Activated CD4-positive, CD25-positive, alpha-beta regulatory T cell treated with anti-CD3 and anti-CD28 coated beads, Interleukin-2, amount 50 U/mL, for 16 hours (primary cell): ENCODE measurements at places on chromosomes 1 and 21.

- no peak for DNase-seq
Observed at GRCh38 chr1:5156416-5157120, 502.2 kb downstream of the AJAP1 start.

GRCh38 chr1:41791667-41792484 lies 126.8 kb downstream of the HIVEP3 start:
- DNase-seq: no peak

DNA sequence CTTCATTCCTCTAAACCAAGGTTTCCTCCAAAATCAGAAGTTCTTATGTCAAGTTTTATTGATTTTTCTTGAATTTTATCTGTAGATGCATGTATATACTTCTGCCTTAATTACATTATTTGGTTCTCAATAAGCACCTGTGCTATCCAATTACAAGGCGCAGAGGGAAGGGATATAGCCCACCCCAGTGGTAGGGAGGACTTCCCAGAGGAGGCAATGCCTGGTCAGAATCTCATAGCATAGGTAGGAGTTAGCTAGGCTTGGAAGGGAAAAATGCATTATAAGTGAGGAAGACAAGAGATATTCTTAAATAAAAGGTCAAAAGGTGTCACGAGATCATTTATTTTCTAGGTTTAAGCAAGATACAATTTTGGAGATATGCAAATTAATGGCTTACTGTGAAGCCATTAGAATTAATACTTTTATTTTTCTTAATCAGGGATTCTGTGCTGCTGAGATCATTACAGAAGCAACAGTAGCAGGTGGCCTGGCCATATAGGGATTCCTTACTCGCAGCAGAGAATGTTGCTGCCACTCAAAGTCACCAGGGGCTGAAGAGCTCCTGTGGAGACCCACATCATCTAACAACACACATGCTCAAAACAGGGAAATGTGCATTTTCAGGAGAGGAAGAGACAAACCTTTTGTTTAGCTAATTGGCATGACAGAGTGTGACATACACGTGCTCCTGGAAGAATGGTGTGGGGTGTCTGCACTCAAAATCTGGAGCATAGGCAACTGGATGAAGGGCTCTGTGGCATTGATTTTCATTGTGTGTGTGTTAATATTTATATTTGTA lies 178.3 kb downstream of the ATG4C start:
- no peak for DNase-seq

DNA sequence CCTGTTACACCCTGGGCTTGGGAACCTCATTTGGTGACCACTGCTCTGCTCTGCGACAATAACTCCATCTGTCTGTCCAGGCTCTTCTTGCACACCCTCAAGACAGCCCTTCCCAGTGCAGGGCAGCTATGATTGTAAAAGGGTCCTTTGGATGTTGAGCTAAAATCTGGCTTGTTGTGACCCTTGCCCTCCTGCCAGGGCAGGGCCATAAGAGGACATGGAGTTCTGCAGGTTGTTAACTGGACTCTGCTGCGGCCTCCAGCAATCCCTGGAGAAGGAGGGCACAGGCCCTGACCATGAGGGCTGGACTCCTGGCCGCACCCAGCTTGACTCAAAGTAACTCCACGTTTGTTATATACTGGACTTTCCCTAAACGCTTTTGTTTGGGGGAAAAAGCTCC lies 41.2 kb downstream of the DHCR24 start:
- DNase-seq: no peak

DNA sequence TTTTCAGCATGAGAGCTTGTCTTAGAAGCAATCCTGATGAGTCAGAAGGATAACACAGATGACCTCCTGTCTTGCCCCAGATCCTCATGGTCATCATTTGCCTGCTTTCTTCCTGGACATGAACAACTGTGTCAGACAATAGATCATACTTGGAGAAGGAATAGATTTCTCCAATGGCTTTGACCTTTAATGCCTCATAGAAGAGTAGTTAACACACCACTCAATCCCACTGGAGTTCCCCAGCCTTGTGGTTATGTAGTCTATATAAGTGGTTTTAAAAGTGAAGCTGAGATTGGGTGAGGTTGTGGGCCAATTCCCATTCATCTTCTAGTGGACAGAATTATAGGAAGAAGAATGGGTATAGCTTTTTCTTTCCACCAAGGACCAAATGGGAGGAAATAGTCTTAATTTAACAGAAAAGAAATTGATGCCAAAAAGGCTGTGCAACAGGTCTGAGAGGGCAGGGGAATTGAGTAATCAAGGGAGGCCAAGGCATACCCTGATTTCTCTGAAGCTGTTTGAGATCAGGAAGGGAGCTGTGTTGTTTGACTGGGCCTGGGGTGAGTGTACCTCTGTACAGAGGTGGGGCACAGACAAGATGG lies 14.4 kb downstream of the PRCC start:
- DNase-seq: no peak

DNA sequence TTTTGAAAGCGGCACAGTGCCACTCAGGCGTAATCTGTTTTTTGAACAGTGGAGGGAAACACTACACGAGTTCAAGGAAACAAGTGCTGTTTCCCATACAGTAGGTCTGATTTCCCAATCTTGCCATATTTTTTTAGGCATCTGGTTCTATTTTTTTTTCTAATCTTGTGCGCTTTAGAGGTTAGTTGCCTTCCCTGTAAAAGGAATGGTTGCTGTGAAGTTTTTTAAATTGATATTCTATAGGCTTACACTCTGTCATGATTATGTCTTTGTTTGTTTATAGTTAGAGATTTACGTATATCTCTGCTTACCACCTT lies 1.2 kb downstream of the NASP start:
- DNase-seq: no peak

- no peak for DNase-seq
Observed at GRCh38 chr1:166693673-166694297, 145.5 kb upstream of the POGK start.

DNA sequence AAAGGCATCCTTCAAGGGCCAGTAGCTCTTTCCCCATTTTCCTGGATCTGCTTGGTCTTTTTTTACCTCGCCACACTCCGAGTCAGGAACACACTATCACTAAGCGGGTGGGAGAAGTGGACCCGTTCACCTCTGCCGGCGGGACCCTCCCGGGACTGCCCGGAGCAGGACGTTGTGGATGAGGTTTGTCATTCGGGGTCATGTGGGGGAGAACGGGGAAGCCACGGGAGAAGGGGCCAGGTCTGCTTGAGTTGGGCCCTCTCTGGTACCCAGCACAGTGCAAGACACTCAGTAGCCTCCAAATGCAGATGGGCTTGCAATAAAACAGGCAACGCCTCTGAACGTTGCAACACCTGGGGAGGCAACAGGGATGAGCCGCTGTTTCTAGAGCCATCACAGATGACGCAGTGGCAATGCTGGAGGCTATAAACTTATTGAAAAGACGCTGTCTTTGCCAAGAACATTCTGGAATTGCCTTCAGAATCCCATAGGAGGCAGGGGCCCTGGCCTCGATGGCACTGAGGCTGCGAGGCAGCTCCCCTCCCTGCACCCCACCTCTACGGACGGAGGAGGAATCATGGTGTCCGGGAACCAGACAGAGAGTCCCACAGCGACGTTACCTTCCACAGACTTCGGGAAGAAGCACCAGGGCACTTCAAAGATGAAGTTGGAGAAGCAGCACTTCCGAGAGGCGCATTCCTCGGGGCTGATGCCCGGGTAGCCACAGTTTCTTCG lies 3.8 kb downstream of the TFF2 start:
- DNase-seq: no peak

- no peak for DNase-seq
Observed at GRCh38 chr1:9243066-9243739, 8.6 kb downstream of the H6PD start.

DNA sequence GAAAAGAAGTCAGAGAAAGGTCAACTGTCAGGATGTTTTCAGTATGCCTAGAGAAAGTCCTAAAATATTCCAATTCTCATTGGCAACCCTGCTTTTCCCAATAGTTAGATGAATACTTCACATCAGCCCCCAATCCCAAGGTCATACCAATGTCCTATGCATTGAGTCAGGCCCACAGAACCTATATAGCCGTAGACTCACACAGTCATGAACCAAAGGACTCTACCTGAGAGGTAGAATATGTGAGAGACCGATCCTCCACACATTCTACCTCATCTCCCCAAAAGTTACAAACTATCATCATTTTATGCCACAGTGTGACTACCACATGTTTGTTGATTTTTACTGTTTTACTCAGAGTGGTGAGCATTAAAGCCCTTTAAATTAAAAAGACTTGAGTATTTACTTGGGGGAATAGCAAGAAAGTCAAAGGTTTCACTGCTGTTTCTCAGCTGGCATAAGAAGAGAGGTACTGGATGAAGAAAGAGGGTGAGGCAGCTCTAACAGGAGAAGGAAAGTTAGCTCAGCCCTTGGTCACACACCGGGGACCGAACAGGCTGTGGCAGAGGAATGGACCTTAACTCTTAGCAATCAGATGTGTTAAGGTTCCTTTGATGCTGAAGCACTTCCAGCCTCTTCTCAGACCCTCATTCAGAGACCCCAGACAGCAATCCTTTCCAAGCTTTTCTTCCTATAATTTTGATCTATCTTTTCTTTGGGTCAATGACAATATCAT lies 937 bp downstream of the CD48 start:
- DNase-seq: no peak

DNA sequence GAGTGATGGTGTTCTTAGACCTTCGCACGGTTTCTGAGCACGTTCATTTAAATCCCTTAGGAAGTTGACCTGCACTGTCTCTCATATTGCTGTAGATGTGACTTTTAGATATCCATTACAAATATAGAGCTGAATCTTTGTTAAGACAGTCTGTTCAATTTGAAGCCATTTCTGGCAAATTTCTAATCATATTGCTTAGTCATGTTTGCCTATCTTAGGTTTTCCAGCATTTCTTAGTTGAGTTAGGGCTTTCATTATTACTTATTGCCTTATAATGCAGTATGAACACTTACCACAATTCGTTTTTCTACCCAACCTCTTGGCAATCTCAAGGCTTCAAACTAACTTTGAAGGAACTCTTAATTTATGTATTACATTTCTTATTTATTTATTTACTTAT lies 78.5 kb upstream of the PGD start:
- no peak for DNase-seq

DNA sequence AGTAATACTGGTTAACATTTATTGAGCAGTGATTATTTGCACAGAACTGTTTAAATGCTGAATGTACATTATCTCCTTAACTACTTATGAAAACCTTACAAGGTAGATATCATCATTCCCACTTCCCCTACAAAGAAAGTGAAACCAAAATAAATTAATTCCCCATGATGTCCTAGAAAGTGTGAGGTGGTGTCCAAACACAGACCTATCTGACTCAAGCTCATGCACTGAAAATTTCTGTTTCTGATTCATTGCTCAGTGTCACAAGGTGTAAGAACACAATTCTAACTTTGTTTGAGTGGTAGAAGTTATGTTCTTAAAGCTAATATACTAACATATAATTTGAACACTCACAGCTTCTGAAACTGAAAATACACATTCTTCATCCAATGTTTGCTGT lies 178.7 kb downstream of the MRPL39 start:
- no peak for DNase-seq

- no peak for DNase-seq
Observed at GRCh38 chr21:45259206-45259840, 28.4 kb downstream of the POFUT2 start.

DNA sequence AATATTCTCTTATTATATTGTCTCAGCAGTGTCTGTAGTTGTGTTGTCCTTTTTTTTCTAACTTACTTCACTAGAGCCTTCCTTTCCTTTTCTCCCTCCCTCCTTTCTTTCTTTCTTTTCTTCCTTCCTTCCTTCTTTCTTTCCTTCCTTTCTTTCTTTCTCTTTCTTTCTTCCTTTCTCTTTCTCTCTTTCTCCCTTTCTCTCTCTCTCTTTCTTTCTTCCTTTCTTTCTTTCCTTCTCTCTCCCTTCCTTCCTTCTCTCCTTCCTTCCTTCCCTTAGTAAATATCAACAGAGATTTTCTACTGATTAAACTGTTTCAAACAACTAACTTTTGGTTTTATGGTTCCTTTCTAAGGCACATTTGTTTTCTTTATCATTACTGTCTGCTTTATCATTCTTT lies 43.1 kb upstream of the PGBD5 start:
- no peak for DNase-seq

- no peak for DNase-seq
Observed at GRCh38 chr1:178300352-178300699, 196.4 kb downstream of the CLEC20A start.

DNA sequence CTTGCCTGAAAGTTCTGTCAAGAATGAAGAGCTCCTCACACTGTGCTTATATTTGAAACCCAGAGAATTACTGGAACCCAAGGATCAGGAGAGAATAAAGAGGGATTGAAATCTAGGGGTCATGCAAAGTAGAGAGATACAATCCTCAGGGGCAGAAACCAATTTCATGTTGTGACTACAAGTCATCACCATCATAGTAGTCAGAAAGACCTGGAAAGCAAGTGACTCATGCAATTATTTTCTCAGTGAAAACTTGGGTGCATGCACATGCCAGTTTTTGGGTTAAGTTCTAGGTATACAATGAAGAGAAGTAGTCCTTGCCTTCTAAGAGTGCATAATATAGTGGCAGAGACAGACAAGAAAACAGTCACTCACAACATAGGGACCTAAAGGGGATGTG lies 210.0 kb downstream of the ZC3H11B start:
- no peak for DNase-seq

GRCh38 chr1:197180252-197180878 lies 33.9 kb upstream of the ASPM start:
- DNase-seq: no peak

DNA sequence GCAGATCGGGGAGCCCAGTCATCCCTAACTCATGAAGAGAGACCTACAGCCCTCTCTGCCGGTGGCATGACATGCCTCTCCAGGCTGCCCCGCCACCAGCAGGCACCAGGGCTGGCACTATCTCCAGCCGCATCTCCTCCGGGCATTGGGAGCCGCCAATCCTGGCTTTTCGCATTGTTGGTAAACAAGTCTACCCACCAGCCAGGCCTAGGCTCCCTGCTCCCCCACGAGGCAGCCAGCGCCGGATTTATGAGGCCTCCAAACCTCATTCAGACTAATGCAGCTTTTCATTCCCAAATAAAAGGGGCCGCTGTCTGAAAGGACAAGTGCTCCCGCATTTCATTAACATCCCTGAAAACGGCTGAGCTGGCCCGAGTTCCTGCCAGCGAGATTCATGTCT lies 3.4 kb upstream of the GRIK3 start:
- no peak for DNase-seq

- no peak for DNase-seq
Observed at GRCh38 chr1:34549199-34549598, 205.6 kb upstream of the GJB5 start.

DNA sequence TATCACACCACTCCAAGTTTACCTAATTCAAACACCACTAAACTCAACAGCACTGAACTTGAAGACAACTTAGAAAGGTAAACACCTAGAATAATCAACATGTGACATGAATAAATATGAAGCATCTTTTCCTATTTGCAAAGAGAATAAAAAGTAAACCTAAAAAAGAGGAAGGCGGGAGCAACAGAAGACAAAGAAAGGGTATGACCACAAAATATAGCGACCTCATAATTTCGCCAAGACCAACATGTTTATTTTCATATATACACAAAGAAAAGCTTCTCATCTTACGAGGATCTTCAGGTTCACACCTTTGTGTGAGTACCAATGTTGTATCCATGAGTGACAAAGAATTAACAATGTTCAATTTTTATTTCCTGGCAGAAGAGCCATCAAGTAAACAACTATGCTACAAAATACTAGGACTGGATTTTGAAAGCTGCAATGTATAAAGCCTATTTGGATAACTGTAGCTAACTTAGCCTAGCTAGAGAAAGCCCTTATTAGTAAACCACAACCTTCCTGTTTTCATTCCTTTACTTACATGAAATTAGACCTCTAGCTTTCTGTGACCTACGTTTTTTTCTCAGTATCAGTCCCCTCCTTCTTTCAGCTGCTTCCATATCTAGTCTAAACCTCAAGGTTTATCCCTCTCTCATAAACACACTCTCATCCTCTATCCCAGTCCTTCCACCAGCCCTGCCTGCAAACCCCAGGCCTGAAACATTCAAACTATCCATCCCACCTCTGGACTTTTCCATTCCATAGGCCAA lies 21.3 kb upstream of the PHTF1 start:
- no peak for DNase-seq
